Liver (tissue), 10 donors: ENCODE measurements at places on chromosomes 6 and 20. TPM values are rescaled to one million over a fixed set of nuclear protein-coding genes. Genes with fewer than 3 reads are reported as not detected.

HTR1E gene
- total RNA-seq: not detected

GRCh38 chr6:13452346-13453117 lies 34.9 kb downstream of the GFOD1 start:
- peak overlapping the region; percentile 57 for H3K27ac ChIP-seq
- DNase-seq: no peak
- H3K27me3 ChIP-seq: no peaks in the 10 kb centered on the region
- no peak overlapping the region for H3K4me3 ChIP-seq
- peaks cover 26% of the 10 kb centered on the region for H3K4me1 ChIP-seq

RNF8 gene
- 9.9 TPM for total RNA-seq

TRIM31 gene
- 0.79 TPM for total RNA-seq

HLA-DPA1 gene
- total RNA-seq: 27.3 TPM

GRCh38 chr6:68247782-68248181 lies 387.3 kb upstream of the ADGRB3 start:
- no peaks in the 10 kb centered on the region for H3K36me3 ChIP-seq
- H3K4me3 ChIP-seq: no peak overlapping the region
- no peak for DNase-seq
- no peak overlapping the region for H3K27ac ChIP-seq
- no peaks in the 10 kb centered on the region for H3K27me3 ChIP-seq

DNA sequence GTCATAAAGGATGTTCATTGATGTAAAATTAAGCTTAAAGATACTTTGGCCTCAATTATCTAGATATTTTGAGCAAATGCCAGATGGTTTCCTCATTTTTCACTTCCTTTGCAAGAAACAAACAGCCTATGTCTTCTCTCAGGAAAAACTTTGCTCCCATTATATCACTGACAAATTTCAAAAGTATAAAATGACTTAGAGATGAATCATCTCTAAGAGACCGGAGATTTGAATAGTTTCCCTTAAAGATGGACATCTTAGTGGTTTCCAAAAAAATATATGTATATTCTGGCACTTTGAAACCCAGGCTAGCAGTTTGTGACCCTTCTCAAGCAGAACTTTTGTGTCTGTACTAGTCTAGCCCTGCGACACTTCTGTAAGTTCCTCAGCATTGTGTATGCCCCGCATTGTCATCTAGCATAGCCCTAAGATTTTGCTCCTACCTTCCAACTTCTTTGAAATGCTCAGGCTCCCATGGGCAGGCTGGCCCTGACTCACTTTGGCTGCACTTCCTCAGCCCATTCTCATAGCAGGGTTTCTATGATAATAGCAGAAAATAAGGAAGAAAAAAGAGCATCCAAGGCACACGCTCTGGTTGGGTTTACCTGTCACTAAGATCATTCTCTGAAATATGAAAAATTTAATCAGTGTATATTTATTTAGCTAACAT lies 25.7 kb upstream of the POU3F2 start:
- DNase-seq: no peak
- H3K36me3 ChIP-seq: no peaks in the 10 kb centered on the region
- no peak overlapping the region for H3K4me3 ChIP-seq
- no peaks in the 10 kb centered on the region for H3K27me3 ChIP-seq
- no peak overlapping the region for H3K27ac ChIP-seq

BHLHE23 gene
- total RNA-seq: not detected

GRCh38 chr6:87066449-87067333 lies 28.2 kb downstream of the CGA start:
- peaks cover 5% of the 10 kb centered on the region for H3K4me1 ChIP-seq
- no peaks in the 10 kb centered on the region for H3K36me3 ChIP-seq
- peak overlapping the region; percentile 62 for H3K4me3 ChIP-seq
- H3K27me3 ChIP-seq: no peaks in the 10 kb centered on the region
- no peak overlapping the region for H3K27ac ChIP-seq

- no peak overlapping the region for H3K27ac ChIP-seq
- no peak overlapping the region for H3K4me3 ChIP-seq
- no peaks in the 10 kb centered on the region for H3K36me3 ChIP-seq
- DNase-seq: no peak
- no peaks in the 10 kb centered on the region for H3K4me1 ChIP-seq
Measured at GRCh38 chr20:32560482-32560988, 24.6 kb downstream of the NOL4L start.

DNA sequence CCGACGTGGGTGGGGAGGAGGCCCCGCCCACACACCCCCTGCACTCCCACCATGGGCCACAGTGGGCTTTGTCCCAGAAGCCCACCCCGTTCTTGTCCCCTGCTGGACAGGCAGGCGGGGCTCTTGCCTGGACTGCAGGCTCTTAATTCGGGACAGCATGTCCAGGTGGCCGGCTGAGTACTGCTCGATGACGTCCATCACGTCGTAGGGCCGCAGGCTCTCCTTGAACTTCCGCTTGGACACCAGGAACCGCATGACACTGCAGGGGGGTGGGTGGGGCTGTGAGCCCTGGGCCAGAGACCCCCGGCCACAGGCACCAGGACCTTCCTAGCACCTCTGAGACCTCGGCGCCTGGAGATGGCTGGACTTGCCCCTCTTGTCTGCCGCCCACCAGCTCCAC lies 52.2 kb upstream of the CHRNA4 start:
- H3K4me1 ChIP-seq: no peaks in the 10 kb centered on the region
- no peak for DNase-seq
- H3K27ac ChIP-seq: no peak overlapping the region
- no peaks in the 10 kb centered on the region for H3K36me3 ChIP-seq
- H3K27me3 ChIP-seq: no peaks in the 10 kb centered on the region
- H3K4me3 ChIP-seq: no peak overlapping the region

DNA sequence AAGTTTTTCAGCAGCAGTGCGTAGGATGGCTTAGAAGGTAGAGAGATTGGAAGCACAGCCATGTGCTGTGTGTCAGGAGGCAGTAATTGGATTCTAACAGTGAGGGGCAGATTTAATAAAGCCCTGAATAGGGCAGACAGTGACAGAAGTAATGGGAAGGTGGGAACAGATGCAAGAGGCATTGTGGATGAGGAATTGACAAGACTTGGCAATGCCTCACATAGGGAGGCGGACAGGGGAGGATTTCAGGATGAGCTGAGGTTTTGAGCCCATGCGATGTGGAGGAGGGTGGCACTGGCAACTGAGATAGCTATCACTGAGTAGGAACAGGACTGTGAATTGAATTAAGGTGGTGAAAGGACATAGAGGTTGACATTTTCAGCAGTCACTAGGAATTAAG lies 262.2 kb upstream of the FLRT3 start:
- H3K4me3 ChIP-seq: no peak overlapping the region
- no peak overlapping the region for H3K27ac ChIP-seq
- no peaks in the 10 kb centered on the region for H3K4me1 ChIP-seq
- H3K36me3 ChIP-seq: no peaks in the 10 kb centered on the region
- no peak for DNase-seq
- no peaks in the 10 kb centered on the region for H3K27me3 ChIP-seq

- no peak for DNase-seq
- H3K27me3 ChIP-seq: peaks cover 3% of the 10 kb centered on the region
- H3K27ac ChIP-seq: no peak overlapping the region
- H3K36me3 ChIP-seq: no peaks in the 10 kb centered on the region
Measured at GRCh38 chr6:6202886-6203285, 117.6 kb downstream of the F13A1 start.

SLC17A3 gene
- 1.6 TPM for total RNA-seq

GRCh38 chr20:19114410-19114809 lies 98.0 kb upstream of the SLC24A3 start:
- DNase-seq: no peak
- H3K27ac ChIP-seq: no peak overlapping the region
- peaks cover 2% of the 10 kb centered on the region for H3K27me3 ChIP-seq
- no peaks in the 10 kb centered on the region for H3K36me3 ChIP-seq
- no peaks in the 10 kb centered on the region for H3K4me1 ChIP-seq

NR2E1 gene
- not detected for total RNA-seq

MEP1A gene
- not detected for total RNA-seq

DNA sequence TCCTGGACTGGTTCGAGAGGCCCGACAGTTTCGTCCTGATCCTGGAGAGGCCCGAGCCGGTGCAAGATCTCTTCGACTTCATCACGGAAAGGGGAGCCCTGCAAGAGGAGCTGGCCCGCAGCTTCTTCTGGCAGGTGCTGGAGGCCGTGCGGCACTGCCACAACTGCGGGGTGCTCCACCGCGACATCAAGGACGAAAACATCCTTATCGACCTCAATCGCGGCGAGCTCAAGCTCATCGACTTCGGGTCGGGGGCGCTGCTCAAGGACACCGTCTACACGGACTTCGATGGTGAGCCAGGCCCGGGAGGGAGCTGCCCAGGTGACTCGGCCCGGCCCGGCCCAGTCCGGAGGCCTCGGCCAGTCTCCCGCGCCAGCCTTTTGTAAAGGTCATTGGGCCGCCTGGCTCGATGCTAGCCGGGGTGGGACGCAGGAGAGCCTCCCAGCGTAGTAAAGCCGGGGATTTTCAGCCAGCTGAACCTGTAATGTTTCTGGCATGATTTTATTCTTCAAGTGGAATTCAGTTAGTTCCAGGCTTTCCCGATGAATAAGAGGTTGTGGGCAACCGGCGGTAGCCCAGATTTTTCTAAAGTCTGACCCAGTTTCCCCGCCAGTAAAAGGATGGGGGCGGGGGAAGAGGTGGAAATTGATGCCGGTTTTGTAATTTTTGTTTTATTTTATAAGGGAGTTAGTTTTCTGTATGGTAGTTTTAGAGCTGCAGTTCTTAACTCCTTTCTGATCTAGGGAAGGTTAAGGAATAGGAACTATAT lies 1.4 kb downstream of the PIM1 start:
- H3K36me3 ChIP-seq: peaks cover 31% of the 10 kb centered on the region
- H3K4me3 ChIP-seq: peak overlapping the region; percentile 97
- DNase-seq: peak; percentile 69
- H3K27ac ChIP-seq: peak overlapping the region; percentile 93
- peaks cover 3% of the 10 kb centered on the region for H3K4me1 ChIP-seq

GRCh38 chr6:137949686-137950390 lies 82.8 kb downstream of the TNFAIP3 start:
- DNase-seq: no peak
- no peak overlapping the region for H3K27ac ChIP-seq
- H3K27me3 ChIP-seq: no peaks in the 10 kb centered on the region
- no peaks in the 10 kb centered on the region for H3K4me1 ChIP-seq

DNA sequence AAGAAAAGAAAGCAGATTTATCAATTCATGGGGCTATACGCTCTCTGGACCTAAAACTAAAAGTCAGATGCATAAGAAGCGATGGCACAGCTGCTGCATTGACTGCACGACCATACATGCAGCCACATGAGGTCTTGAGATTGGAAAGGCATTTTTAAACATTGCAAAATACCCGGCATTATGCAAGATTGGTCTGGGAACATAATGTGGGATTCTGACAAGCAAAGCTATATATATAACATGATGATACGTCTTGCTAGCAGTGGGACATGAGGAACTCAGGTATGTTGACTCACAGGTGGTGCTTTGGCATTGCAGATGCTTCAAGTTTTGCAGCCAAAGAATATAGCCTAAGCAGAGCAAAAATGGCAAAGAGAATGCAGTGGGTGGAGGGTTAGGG lies 55.1 kb downstream of the SAMD3 start:
- no peak for DNase-seq
- no peaks in the 10 kb centered on the region for H3K27me3 ChIP-seq
- no peaks in the 10 kb centered on the region for H3K36me3 ChIP-seq
- no peak overlapping the region for H3K4me3 ChIP-seq

DNA sequence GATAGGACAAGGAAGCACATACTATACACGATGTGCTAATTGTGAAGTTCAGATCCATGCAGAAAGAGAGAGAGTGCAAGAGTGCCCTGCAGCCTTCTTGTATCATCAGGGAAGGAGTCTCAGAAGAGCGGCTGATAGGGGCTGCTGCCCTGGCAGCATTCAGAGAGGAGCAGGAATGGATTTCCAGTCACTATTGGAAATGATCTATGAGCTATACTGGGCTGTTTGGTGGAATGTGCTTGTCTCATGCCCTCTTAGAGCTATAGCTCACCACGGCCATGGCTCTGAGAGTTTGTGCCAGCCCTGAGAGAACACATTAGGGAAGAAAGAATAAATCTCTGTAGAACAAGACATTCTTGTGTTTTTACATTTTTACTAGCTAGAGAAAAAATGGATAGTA lies 212.6 kb upstream of the RAB32 start:
- no peaks in the 10 kb centered on the region for H3K4me1 ChIP-seq
- no peak overlapping the region for H3K27ac ChIP-seq
- no peaks in the 10 kb centered on the region for H3K36me3 ChIP-seq
- H3K27me3 ChIP-seq: no peaks in the 10 kb centered on the region
- no peak overlapping the region for H3K4me3 ChIP-seq
- no peak for DNase-seq
